ENCODE measurements at places on chromosomes 7 and 10. TPM values are rescaled to one million over a fixed set of nuclear protein-coding genes. Genes with fewer than 3 reads are reported as not detected.
A peak's percentile ranks its signal among the peaks of the same experiment; 100 is the strongest.

OR2A42 gene
- total RNA-seq: 0.14 TPM

DNA sequence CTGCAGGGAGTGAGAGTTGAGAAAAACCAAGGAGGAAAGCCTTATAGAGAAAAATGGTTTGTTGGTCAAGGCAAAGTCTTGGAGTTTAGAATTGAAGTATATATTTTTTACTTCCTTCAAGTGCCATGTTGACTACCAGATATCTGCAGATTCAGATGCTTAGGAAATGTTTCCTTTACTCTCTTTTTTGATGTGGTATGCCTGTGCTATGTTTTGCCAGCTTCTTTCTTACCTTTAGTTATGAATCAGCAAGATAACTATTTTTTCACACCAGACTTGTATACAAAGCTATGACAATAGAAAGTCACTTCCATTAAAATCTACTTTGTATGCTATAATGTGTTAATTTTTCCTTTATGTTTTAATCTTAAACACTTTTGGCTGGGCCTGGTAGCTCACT, 3.6 kb downstream of the R3HCC1L start:
- no peak for DNase-seq

DNA sequence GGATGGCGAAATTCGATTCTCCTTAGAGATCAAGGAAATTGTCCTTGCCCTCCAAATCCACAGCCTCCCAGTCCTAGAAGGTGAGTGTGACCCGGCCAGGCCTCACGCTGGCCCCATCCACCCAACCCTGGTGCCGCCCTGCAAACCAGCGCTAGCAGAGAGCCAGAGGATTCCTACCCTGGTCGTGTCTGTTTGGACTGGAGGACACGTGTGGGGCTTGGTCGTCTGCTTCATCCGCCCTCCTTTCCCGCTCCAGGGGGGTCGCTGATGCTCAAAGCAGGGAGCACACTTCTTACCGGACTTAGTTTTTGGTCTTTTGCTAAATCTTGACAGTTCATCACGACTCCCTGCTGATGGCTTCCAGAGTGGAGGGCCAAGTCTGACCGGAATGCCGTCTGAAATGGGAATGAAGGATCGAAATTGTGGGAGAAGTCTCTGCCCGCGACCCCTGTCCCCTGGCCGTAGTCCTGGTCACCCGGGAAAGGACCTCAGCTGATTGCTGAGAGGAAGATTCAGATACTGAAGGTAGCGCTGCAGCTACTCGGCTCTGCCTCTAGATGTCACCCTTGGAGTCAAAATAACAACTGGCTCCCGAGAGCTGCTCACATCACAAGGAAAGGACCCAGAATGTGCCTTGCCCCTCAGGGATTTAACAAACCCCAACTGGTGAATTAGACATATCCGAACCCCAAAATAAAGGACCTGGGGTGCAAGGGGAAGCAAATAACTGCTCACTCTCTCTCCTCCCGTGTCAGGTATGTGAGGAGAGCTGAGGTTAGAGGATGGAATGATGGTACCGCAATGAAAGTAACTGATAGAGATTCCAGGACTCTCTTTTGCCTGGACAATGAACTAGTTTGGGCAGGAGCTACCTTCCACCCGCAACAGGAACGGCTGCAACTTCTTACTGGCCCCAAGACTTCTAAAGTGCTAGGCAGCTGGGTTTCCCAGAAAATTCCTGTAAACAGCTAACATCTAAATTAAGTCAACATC, 23.5 kb upstream of the ORC5 start:
- DNase-seq: peak; percentile 69

DNA sequence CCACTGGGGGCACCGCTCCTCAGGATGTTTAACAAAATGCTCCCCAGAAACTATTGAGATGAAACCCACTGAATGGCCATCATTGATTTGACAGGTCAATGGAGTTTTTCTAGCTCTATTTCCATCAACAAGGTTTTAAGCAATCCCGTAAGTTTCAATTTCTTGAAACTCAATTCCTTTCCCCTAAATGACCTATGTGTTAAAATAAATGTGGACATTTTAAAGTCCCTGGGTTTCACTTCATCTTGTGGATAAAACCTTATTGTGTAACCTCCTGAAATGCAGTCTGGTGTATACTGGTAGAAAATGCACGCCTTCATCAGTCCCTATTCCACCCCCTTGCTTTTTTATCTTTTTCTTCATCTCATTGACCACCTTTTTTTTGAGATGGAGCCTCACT, 8.9 kb upstream of the C7orf33 start:
- DNase-seq: no peak

DNA sequence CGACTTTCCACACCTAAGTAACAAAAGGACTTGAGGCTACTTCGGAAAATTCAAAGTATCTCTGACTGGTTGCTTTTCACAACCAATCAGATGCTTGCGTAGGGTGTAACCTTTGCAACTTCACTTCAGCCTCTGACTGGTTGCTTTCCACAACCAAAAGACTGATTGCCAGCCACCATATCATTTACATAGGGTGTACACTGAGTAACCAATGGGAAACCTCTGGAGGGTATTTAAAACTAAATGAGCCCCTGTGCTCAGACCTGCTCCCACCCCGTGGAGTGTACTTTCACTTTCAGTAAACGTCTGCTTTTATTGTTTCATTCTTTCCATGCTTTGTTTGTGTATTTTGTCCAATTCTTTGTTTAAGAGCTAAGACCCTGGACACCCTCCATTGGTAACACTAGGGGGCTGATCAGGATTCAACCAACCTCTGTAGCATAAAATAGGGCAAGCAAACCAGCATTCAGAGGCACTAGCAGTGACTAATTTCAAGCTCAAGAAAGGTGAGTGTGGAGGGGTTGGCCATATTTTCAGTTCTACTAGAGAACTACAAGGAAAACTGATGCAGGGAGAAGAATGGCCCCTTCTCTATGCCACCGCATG, 390.8 kb downstream of the POM121L12 start:
- DNase-seq: no peak

- DNase-seq: peak; percentile 94
These were observed 21.0 kb downstream of the LRRC17 start for GRCh38 chr7:102933763-102934162.

TRIM73 gene
- total RNA-seq: 2.9 TPM

DNA sequence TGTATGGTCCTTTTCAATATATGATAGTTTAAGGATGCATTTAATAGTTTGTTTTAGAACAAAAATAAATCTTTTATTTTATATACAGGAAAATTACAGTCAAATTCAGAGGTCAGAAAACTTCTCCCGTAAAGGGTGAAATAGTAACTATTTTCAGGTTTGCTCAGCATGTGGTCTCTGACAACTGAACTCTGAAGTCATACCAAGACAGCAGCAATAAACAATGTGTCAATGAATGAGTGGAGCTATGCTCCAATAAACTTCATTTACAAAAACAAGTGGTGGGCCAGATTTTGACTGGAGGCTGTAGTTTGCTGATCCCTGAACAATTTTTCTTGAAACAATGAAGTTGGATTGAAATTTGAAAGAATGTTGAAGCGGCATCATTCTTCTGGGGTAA, 123.6 kb downstream of the ZNF248 start:
- DNase-seq: no peak

LRIT1 gene
- not detected for total RNA-seq

Data from posterior vena cava (tissue), 2 donors.